Hippocampal formation (tissue), 2 donors: ENCODE measurements at places on chromosomes 13 and 19.

DNA sequence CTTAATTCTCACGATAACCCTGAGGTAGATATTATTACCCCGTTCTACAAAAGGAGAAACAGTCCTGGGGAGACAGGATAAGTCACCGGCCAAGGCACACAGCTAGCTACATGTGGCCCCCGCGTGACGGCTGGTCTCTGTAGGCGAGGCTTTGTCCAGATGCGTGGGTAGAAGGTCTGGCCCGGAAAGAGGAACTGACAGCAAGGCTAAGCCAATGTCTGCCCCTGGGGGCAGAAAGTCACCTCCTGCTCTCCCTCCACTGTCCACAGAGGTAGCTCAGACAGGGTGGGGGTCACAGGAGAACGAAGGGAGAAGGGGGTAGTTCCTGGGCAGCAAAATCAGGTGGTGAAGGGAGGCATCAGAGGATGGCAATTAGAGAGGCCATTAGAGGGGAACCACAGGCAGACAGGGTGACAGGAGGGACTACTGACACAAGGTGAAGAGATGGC is 1.8 kb downstream of the APOC4 start:
- no peak for DNase-seq

DNA sequence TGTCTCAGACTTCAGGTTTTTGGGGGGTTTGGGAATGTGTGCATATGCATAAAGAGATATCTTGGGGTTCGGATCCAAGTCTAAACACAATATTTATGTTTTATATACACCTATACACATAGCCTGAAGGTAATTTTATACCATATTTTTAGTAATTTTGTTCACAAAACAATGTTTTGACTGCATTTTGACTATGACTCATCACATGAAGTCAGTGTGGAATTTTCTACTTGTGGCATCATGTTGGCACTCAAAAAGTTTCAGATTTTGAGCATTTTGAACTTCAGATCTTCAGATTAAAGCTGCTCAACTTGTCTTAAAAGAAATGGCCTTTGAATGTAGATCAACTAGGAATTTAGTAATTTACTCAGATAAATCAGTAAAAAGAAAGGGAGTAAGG is 712.9 kb upstream of the GPC6 start:
- no peak for DNase-seq

DNA sequence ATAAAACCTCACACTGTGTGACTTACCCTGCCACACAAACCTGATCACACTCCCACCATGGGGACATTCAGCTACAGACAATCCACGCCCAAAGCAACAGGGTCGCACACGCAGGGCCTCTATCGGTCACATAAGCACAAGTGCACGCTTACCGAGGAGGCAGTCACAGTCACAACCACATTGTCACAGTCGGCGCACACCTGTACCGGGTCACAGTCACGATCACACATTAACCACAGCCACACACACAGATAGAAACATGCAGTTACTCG is 579 bp downstream of the ZNF566 start:
- DNase-seq: peak; percentile 15

GRCh38 chr19:33214596-33214995 is 11.1 kb downstream of the SLC7A10 start:
- DNase-seq: no peak

GRCh38 chr19:48006762-48007161 is 12.3 kb downstream of the ELSPBP1 start:
- no peak for DNase-seq

GRCh38 chr19:12648088-12648487 is 18.5 kb downstream of the MAN2B1 start:
- no peak for DNase-seq

GRCh38 chr13:51637852-51638215 is 53.6 kb downstream of the WDFY2 start:
- no peak for DNase-seq

DNA sequence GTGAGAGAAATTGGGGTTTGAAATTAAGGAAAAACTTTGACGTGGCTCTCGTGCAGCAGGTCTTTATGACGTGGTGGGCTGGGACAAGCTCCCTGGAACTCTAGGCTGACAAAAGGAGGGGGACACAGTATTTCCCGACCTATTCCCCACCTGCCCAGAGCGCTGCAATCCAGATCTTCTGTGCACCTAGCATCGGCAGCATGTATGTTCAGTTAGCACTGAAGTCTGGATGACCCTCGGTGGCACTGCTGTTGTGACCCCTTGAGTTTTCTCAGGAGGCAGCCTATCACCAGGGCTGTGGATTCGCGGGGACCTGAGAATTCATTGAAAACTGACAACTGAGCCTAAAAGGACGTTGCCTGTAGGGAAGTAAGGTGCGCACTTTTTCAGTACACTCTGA is 9.1 kb upstream of the ZNF536 start:
- DNase-seq: no peak

GRCh38 chr13:26742691-26743358 is 17.8 kb downstream of the GPR12 start:
- no peak for DNase-seq

- no peak for DNase-seq
These were observed 389.3 kb downstream of the FGF9 start for GRCh38 chr13:22060187-22060586.

GRCh38 chr13:97058926-97059325 is 64.7 kb upstream of the OXGR1 start:
- no peak for DNase-seq

DNA sequence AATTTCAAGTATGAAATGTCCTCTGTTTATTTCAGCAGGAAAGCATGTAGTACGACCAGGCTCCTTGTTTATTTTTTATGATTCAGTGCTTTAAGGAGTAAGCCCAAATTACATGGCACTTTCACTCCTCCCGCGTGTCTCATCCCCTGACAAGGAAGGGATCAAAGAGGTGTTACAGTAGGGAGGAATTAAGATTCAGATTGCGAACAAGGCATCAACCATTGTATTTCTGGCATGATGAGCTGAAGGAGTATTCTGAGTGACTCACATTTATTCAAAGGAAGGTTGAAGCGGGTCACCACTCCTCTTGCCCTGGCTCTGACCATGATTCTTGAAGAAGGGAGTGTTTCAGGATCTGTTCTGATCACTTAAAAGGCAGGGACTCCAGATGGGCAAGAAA is 46.1 kb upstream of the CNMD start:
- DNase-seq: no peak

DNA sequence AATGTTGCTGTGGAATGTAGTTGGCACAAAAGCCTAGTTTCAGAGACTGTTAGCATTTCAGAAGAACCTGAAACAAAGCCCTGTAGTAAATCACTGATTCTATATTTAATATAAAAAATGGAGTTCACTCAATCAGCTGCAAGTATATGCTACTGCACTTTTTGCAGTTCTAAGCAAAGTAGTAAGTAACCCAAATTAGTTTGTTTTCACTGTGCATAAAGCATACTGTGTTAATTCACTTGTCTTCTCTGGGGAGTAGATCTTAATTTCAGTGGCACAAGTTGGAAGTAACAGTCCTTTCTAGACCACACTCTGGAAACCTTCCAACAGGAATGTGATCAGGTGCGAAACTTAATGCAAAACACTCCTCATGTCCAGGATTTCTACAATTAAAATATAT is 139.3 kb downstream of the DACH1 start:
- DNase-seq: no peak

GRCh38 chr13:31965361-31966066 is 66.1 kb upstream of the FRY start:
- DNase-seq: no peak

- DNase-seq: no peak
These were observed 128.2 kb downstream of the PCDH9 start for GRCh38 chr13:67101730-67102467.

GRCh38 chr19:34540811-34541557 is 59.4 kb downstream of the WTIP start:
- no peak for DNase-seq

DNA sequence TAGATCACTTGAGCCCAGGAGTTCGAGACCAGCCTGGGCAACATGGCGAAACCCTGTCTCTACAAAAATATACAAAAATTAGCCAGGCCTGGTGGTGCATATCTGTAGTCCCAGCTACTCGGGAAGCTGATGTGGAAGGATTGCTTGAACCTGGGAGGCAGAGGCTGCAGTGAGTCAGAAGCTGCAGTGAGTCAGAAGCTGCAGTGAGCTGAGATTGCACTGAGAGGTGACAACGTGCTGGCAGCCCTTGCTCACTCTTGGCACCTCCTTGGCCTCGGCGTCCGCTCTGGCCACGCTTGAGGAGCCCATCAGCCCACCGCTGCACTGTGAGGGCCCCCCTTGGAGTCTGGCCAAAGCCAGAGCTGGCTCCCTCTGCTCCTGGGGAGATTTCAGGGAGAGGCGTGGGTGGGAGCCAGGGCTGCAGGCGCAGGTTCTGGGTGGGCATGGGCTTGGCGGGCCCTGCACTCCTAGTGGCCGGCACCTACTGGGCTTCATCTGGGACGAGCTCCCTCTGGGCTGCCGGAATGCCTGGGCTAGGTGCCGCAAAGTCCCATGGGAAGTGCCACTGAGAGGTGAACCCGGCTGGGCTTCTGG is 39.5 kb upstream of the RPL21 start:
- no peak for DNase-seq

GRCh38 chr13:110408286-110408685 is 101.2 kb downstream of the COL4A2 start:
- no peak for DNase-seq

DNA sequence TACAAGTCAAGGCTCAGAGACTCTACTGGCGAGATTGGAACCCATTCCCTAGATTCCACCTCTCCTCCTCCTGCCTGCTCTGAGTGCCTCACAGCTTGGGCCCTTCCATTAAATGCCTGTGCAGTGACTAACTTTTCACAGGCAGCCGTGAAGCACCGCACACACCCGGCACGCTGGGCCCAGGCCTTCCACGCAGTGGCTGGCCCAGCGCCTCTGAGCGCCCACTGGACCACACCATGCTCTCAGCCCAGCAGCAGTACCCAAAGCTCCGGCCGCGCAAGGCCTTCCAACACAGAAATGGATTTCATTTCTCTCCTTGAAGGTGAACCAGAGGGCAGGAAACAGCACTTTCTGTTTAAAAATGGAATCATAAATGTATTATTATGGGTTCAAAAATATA is 26.0 kb downstream of the RAB20 start:
- DNase-seq: no peak

DNA sequence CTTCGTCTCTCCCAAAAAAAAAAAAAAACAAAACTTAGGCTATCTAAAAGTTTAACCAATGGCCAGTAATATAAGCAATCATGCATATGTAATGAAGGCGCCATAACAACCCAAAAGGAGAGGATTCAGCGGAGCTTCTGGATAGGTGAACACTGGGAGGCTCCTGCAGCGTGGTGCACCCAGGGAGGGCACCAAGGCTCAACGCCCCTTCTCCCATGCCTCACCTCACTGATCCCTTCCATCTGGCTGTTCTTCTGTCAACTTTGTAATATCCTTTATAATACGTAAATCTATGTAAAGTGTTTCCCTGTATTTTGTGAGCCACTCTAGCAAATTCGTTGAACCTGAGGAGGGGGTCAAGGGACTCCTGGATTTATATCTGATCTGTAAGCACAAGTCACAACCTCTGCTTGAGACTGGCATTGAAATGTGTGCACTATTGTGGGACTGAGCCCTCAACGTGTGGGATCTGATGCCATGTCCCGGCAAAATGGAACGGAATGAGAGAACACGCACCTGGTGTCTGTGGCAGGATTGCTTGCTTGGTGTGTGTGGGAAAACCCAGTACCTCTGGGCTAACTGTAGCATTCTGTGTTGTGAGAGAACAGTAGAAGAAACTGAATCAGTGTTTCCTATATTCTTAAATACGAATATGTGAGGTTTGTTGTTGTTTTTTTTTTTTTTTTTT is 521 bp upstream of the ZNF665 start:
- DNase-seq: no peak

GRCh38 chr19:49524812-49525455 is 2.9 kb upstream of the RCN3 start:
- DNase-seq: no peak

- DNase-seq: no peak
These were observed 307.2 kb downstream of the TEX29 start for GRCh38 chr13:111627596-111627995.

DNA sequence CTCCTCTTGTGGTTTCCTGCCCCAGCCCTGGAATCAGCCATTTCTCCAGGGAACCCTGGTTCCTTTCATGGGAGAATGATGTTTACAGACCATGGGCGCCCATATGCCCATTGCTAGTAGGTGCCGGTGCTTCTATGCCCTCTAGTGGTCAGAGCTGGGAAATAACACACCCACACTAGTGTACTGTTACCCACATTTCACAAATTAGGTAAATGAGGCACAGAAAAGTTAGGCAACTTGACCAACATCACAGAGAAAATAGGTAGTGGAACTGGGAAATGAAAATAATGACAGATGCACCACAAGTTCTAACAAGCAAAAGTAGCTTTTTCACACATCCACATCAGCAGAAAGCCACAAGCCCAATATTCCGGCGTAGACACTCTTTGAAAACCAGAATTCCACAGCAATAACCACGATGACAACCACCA is 1.3 kb upstream of the CEACAM3 start:
- DNase-seq: no peak

GRCh38 chr13:91347202-91347995 is at the start of gene MIR17HG:
Gene MIR17HG, plus strand, starts transcription at chr13:91347687.
- DNase-seq: peak; percentile 85

DNA sequence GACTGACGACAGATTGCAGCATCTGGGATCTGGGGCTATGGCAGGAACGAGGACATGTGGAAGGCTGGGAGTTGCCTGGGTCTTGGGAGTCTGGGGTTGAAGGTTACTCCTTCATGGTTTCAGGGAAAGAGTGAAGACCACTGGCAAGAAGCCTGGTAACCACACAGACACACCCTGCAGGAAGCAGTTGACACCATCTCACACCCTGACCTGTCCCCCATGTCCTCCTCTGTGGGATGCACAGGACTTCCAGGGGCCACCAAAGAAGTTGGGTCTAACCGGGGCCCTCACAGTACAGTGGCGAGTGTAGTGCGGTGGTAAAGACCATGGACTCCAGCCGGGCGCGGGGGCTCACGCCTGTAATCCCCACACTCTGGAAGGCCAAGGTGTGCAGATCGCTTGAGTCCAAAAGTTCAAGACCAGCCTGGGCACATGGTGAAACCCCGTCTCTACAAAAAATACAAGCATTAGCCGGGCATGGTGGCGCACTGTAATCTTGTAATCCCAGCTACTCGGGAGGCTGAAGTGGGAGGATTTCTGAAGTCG is 10.6 kb upstream of the FFAR2 start:
- no peak for DNase-seq

GRCh38 chr13:39602277-39602613 is 748 bp downstream of the LHFPL6 start:
- DNase-seq: no peak

DNA sequence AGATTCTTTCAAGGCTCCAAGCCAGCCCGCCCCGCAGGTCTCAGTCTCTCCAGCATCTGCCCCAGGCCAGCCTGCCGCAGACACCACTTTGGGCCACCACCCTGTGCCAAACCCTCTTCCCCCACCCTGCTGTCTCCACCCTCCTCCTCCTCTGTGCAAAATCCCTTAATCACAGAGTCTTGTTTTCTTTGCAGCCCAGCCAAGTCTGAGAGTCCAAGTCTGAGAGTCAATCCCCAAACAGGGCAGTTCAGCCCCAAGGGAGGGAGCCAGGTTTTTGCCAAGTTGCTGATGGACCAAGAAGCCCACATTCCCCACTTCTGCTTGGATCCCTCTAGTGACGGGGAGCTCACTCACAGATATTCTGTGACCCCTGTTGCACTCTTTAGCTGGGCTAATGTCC is 3.1 kb downstream of the ADAMTS10 start:
- no peak for DNase-seq
